ENCODE measurements at places on chromosomes 7 and 10.

- DNase-seq: no peak
Observed at GRCh38 chr7:2524808-2525657, 5.5 kb downstream of the LFNG start.

DNA sequence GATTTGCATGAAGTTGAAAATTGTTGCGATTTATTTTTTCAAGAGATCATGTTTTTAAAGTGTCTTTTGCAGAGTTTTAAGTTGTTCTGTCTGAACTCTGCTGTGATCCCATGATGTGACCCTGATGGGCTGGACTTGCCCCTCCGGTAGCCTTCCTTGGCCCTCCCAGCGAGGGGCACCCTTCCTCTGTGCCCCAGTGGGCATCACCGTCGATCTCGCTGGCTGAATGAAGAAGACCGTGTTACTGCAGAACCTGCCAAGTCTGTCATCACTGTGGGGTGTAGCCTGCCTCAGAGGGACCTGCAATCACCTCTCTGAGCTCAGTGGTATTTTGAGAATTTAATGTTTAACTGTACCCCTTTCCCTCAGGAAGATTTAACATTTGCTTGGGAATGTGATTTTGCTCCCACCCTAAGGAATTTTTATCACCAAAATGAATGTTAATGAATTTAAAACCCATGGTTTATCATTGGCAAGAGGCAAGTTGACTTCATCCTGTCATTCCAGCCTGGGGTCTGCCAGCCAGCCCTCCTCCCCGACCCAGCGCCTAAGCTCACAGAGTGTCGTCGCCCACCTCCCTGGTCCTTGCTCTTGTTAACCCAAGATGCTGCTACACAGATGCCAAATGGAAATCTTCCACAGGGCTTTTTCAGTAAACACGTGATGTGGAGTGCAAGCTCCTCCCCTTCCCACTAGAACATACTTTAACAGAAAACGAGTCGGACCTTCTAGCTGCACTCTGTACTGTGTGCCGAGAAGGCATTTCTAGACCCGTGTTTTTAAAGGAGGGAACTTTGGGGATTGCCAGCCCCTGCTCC lies 115.4 kb downstream of the NT5C2 start:
- DNase-seq: no peak

- DNase-seq: no peak
Observed at GRCh38 chr7:93159490-93159889, 11.3 kb upstream of the SAMD9L start.

GRCh38 chr10:12279281-12279680 lies 70.1 kb upstream of the CAMK1D start:
- no peak for DNase-seq

DNA sequence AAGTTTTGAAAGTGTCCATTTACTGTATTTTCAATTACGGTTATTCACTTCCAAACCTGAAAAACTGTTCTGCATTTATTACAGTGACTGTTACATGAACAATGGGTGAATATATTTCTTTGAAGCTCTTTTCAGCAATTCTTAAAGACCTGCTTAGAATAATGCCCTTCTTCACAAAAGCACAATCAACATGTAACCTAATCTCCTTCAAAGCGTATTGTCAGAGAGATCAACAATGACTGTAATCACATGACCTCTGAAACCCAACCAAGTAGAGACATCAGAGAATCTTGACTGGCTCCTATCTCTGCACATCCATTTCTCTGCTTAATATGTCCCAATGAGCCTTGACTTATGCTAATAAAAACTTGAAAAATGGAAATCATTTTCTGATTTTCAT lies 126.7 kb downstream of the NRCAM start:
- no peak for DNase-seq

DNA sequence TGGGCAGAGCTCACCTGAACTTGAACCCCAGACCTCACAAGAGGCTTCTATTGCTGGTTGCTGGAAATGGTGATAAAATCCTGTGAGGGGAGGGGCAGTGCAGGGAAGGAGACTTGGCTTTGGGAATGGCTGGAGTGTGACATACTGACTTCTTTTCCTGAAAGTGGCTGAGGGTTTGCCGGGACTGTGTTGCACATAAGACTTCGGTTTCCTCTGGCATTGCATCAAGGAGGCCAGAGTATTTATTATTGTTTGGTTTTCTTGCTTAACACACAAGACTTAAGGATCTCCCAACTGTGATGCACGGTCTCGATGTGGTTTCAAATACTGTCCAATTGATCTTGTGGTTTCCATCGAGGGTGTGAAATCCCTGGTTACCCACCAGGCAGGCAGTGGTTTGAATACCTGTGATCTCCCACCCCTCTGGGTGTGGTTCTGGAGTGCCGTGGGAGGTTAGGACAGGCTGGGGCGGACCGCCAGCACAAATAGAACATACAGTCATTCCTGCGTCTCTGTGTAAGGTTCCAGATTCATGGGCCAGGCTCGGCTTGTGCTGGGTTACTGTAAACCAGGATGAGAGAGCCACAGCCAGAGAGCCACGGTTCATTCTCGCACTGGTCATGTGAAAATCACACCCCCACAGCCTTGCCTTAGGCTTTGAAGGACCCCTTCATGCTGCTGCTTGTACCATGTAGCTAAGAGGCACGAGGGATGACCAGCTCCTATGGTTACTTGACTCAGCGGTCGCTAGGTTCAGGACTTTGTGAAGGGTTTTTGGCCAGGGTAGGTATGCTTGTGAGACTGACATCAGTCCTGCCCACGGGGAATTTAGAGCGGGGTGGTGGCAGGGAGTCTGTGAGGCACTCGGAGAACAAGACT lies 39.2 kb downstream of the WBP1L start:
- no peak for DNase-seq

- no peak for DNase-seq
Observed at GRCh38 chr7:38685851-38686250, 54.7 kb upstream of the AMPH start.

DNA sequence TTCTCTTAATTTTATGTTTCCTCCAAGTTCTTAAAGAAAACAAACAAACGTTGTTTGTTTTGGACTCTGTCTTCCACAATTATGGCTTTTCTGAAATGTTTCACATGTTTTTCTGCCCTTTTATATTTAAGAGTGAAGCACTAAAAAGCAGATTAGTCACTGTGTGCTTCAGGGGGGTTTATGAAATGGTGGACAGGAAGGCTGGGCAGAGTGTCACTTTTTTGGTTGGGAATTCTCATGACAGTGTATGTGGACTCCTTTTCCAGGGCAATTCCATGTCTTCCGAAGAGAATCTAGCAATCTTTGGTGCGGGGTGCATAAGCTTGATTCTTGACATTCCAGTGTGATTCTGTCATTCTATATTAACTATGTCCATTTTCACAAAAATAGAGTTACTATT lies 669.4 kb downstream of the PARD3 start:
- no peak for DNase-seq

DNA sequence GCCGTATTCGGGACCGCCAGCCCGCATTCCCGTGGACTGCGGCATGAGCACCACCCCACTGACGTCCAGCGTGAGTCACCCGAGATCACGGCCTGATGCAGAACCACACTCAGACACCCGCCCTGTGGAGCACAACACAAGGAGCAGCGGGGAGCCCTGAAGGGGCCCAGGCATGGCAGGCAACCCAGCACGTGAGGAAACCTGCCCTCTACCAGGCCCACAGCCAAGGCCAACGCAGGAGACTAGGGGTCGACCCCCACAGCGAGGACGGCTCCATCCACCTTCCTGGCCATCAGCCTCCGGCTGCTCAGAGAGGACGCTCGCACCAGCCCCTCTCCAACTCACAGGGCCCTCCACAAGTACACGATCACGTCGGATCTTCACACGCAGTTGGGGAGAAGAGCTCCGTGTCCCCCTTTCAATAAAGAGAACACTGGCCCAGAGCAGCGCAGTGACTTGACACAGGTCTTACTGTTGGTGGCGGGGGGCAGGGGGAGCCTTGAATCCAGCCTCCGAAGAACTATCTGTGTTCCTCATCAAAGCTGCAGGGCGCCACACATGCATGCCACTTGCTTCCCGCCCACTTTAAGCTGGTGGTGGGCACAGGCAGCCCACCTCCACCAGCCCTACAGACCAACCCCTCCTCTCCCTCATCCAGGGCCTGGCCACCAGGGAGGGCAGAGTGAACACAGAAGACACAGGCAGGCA lies 22.0 kb downstream of the MAD1L1 start:
- no peak for DNase-seq

DNA sequence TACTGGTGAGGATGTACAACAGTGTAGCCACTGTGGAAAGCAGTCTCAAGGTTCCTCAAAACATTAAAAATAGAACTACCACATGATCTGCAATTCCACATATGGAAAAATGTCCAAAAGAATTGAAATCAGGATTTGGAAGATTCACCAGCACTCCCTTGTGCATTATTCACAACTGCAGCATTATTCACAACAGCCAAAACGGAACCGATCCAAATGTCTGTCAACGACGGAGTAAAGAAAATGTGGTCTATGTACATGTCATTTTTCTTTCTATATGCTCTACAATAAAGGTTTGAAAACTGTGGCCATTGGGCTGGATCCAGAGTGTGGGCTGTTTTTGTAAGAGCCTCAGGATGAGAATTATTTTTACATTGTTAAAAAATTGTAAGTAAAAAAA lies 1206.1 kb upstream of the CELF2 start:
- DNase-seq: no peak

DNA sequence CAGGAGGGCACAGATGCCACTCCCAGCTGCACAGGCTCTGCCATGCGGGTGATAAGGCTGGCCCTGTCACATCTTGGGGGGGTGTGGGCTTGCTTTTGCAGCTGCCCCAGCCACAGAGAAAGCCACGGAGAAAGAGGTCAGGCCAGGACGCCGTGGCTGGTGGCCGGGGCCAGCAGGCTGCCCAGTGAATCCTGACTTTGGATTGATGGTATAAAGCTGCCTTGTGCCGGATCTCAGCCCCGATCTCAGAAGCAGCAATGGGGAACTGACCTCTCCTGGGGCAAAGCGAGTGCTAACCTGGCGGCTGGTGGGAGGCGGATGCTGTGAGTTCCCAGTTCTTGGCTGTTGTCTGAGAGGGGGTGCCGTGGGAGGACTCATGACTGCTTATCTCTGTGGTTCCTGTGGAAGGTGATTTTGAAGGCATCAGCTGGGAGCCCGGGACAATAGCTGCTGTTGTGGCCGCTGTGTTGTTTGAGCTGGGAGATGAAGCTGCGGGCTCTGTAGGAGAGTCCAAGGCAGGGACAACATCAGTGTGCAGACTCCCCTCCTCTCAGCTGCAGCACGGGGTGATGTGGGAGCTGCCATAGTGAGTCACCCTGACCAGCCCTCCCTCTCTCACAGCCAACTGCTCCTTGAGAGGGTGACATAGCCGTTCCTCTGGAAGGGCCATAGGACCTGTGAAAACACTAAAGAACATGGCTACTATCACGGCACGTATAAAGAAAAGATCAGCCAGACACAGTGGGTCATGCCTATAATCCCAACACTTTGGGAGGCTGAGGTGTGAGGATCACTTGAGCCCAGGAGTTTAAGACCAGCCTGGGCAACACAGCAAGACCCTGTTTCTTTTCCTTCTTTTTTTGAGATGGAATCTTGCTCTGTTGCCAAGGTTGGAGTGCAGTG lies 17.0 kb downstream of the IL15RA start:
- no peak for DNase-seq

DNA sequence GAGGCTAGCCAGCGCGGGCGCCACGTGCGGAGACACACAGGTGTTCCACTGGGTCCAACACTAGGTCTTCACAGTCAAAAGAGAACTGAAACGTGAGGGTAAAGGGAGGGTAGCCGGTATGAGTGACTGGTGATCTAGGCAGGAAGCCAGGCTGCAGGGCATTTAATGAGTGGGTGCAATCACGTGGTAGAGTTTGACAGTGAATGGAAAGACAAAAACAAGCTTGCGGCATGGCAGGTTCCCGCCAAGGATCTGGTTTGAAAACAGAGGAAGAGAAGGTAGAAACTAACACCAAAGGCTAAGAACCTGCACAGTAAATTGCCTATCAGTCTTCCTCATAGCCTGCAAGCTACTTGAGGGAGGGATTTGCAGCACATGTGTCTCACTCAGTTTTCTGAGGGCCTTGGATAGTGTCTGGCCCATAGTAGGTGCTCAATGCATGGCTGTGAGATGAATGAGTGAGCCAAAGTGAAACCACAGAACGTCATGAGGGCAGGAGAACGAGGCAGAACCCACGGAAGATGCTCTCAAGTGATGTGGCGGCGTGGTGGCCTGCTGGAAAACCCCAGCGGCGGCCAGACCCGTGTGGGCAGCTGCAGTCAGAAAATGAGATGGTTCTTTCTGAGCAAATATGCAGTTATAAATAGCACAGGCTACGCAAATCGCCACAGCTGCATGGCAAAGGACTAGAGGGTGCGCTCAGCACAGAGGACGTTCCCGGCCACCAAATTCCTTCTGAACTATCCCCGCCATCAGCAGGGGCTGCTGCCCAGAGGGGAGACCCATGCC lies 183.6 kb upstream of the NFE2L3 start:
- DNase-seq: peak; percentile 59

- DNase-seq: no peak
Observed at GRCh38 chr7:106177738-106178592, 65.9 kb upstream of the SYPL1 start.

DNA sequence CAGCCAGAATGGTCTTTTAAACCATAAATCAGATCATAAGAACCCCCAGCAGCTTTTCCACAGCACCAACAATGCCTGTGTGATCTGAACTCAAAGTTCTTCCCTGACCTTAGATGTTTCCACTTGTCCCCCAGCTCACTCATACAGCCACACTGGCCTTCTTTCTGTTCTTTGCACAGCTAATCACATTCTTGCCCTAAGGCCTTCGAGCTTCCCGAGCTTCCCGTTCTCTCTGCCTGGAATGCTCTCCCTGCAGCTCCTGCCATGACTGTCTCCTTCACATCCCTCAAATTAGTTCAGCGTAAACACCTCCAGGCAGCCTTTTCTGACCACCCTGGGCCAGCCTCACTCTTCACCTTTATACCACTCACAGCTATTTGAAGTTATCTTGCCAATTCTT lies 166.8 kb upstream of the NFE2L3 start:
- DNase-seq: no peak

GRCh38 chr10:114975091-114975490 lies 37.1 kb downstream of the TRUB1 start:
- DNase-seq: no peak

DNA sequence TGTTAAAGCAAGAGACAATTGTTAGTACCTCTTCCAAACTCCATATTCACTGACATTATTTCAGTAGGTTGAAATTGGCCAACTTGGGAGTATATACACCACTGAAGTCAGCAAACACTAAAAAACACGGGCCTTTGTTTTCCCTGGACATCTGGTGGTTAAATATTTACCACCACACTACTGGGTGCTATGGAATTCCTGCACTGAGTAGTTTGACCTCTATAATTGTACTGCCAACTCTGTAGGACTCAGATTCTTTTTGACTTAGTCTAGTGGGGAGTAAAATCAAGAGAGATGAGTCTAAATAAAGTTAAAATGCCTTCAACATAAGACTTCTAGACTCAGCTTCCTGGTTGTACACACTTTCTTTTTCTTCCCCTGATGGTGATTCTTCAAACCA lies 41.3 kb upstream of the TES start:
- DNase-seq: no peak

- no peak for DNase-seq
Observed at GRCh38 chr10:110772454-110773025, 99.2 kb upstream of the PDCD4 start.

- DNase-seq: no peak
Observed at GRCh38 chr10:48505394-48506112, 99.3 kb downstream of the ARHGAP22 start.

Measured in stimulated activated CD4-positive, alpha-beta T cell treated with anti-CD3 and anti-CD28 coated beads, Interleukin-2, amount 100 ng/mL, for 24 hours (primary cell).